NCI-H345 (cell line): ENCODE measurements at places on chromosomes 13 and 19.

DNA sequence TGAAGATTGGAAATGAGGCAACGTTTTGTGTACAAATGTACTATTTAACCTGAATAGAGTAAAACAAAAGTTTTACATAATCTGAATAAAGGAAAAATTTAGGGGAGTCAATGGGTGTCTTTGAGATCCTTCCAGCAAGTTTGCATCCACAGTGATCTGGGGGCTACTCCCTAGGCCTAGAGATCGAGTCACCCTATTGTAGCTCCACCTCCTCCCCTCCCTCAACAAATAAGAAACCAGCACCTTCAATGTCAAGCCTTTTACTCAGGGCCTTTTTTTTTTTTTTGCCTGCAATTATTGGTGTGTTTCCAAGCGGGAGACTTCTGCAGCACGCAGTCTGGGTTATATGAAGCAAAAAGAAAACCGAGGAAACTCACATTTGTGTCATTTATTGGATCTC, 16.3 kb upstream of the RAP2A start:
- DNase-seq, result no peak

DNA sequence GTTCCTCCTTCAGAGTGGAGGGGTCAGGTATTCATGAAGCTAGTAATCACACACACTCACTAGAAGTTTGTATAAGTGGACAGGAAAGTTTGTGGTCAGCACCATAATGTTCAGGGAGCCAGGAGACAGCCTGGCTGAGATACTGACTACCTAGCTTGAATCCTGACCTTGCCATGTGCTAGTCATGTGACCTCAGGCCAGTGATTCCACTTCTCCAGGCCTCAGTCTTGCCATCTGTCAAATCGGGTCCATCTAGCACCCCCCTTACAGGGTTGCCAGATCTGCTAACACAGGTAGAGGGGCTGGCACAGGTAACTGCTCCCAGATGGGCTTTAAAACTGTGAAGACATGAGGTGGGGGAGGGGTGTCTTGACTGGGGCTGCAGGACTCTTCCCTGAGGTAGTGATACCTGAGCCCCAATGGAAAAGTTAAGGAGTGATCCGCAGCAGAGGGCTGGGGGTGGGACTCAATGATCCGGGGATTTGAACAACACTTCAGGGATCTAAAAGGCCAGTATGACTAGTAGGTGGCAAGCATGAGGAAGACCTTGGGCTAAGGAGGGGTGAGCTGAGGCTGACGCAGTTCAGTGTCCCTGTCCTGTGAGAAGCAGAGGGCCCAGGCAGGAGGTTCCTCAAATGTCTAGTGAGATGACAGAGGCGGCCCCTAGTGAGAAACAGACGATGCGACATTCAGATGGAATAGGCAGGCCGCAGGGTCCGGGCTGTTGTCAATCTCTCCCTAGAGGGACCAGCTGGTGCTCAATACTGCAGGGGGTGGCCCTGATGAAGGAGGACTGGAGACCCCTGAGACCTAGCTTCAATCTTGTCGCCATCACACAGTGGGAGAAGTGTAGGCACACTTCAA, 8.5 kb downstream of the ACTMAP start:
- no peak for DNase-seq

- DNase-seq, result no peak
Measured at GRCh38 chr13:95470574-95471366, 81.8 kb upstream of the CLDN10 start.

DNA sequence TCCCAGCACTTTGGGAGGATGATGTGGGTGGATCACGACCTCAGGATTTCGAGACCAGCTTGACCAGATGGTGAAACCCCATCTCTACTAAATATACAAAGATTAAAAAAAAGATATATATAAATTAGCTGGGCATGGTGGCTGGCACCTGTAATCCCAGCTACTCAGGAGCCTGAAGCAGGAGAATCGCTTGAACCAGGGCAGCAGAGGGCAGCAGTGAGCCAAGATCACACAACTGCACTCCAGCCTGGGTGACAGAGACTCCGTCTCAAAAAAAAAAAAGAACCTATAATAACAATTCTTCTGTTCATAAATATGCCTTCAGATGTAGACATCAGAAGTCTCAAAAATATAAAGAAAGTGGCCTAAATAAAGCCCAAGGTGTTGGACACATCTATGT, 7.6 kb downstream of the ZNF737 start:
- no peak for DNase-seq

DNA sequence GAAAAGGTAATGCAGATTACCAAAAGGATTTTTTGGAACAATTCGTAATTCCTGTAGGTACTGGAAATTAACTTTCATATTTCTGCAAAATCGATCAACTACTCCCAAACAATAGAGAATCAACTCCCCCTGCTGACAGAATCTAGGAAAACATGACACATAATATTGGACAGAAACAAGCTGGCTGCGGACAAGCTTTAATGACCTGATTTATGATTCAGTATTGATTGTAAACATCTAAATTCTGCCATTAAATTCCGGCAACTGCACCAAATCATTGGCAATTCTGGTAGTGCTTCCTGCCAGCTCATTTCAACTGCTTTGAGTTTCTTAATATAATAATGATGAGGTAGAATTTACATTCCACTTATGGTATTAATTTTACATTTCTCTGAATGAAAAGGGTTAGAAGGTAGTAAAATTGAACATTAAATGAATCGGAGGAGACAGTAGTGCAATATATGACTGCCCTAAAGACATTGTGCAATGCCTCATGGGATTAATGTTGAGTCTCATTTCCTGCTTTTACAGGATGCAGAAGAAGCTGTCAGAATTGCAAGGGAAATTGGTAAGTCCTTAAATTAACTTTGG, 146.5 kb downstream of the PCCA start:
- DNase-seq, result peak; percentile 55

- peak; percentile 68 for DNase-seq
Measured at GRCh38 chr13:37869756-37870488, at the start of gene TRPC4. TSS of gene TRPC4 (minus strand) at chr13:37869772. CDS start at chr13:37783333, 86,439 bp downstream.

DNA sequence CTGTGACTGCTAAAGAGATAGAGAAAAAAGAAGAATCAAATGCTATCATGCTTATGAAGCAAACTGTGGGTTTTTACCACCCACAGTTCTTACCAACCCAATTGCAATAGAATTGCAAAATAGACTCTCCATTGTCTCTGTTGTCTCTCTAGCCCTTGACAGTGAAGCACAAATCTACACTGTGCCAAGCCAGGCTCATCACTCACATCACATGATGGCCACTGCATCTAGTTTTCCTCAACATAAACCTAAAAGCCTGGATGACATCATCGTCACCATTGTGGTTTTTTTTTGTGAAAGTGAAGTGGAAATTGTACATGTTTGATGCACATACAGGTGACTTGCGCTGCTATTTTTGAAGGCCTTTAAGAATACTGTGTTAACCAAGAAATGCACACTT, 56.1 kb downstream of the KL start:
- DNase-seq, result peak; percentile 35

DNA sequence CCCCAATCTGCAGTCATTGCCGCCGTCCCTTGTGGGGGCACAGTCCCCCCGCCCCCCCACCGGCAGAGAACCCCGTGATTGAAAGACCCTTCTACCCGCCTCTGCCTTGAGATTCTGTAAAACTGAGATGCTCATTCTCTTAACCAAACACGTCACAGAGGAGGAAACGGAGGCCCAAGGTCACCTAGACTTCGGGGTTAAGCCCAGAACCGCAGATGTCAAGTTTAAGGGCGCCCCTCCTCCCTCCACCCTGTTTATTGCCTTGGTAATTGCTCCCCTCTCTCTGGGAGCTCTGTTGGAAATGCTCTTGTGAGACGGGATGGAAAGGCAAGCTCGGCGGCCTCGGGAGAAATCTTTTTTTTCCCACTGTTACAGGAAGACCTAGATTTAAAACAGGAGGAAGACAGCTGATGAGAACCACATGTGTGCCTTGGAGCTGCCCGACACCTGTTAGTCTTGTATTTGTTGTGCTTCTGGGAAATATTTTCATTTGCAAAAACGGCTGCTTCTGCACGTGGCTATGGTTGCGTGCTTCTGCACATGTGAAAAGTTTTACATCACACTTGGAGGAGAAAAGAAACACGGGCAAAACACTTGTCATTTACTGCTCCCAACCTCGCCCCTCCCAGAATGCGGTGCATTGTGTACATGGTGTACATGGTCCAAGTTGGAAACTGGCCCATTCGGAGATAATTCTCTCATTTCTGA, 1.1 kb upstream of the MED26 start:
- DNase-seq, result no peak

- DNase-seq, result no peak
Measured at GRCh38 chr13:95289020-95289444, 12.2 kb downstream of the ABCC4 start.
